Renal cortex interstitium (tissue), 15 donors: ENCODE measurements at places on chromosomes 5 and 9. TPM values are rescaled to one million over a fixed set of nuclear protein-coding genes. Genes with fewer than 3 reads are reported as not detected.

DNA sequence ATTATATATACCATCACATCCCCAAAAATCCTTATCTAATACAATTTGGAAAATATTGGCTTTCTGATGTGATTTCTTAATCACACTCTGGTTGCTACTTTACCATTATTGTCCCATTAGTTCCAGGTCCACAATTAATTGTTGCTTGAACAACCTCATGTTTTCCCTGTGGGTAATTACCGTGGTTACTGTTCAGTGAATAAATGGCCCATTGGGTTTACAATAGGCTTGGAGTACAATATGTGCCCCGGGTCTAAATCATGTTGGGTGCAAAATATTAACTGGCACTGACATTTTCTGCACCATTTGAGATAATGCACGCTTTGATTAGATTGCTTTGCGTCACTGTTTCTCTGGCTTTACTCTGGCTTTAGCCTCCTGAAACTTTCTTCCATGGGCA is 163.7 kb downstream of the GABBR2 start:
- no peak for DNase-seq

- no peak for DNase-seq
Observed at GRCh38 chr9:77927265-77927664, 104.3 kb downstream of the GNAQ start.

DNA sequence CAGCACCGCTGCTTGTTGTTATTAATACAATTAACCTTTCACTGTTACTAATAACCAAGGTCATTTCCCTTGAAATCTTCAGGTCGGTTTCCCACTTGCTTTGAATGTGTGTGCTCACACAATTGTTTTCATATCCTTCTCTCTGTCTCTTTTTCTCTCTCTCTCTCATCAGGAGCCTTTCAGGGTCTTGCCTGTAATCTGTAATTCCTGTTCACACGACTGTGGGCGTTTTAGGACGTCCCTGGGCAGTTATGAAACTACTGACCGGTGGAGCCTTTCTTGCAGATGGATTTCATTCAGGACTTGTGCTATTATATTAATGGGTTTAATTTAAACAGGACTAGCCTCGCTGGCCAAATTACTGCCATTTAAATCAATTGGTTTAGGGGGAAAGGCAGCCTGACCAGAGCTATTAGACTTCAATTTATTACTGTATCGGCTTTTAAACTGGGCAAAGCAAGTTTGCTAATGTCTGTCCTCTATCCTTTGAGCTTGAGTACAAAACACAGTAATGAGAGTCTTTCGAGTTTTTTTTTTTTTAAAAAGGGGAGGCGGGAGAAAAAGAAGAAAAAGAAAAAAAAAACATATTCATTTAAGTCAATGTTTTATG is 316.0 kb upstream of the TLE4 start:
- DNase-seq = no peak

DNA sequence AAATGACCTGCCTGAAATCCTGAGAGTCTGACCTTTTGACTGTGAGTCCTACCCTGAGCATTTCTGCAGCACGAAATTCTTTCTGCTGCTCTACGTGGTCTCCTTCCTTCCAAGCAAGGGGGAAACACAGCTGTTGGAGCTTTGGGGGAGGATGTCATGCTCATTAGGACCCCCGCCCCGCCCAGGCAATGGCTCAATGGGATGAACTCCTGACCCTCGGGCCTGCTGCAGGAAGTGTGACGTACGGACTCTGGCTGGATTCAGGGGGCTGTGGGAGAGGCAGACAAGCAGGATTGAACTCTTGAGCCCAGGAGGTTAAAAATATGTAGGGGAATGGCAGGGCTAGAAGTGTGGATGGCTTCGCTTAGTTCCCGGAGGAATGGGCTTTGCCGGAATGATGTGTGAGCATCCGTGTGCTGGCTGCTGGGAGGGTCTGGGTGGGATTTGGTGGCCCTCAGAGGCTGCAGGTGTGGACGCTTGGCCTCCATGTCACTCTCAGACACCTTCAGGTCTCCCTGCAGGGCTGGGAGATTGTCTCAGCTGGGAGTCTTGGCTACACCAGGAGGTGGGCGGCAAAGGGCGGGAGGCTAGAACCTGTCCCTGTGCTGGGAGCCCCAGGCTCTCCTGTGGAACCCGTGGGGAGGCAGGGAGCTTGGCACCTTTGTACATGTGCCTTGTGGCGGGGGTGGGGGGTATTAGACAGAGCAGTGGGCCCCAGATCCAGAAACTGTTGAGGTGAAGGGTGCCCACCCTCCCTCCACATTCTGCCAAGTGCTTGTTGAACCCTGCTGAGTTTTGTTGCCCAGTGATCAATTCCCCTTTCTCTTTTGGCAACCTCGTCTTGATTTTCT is 26.3 kb downstream of the STC2 start:
- DNase-seq = no peak

GRCh38 chr5:6766604-6767093 is 53.4 kb downstream of the TENT4A start:
- no peak for DNase-seq

PCDHA10 gene
- 0.75 TPM for polyA plus RNA-seq

PHYKPL gene
- 76.9 TPM for polyA plus RNA-seq

- no peak for DNase-seq
Observed at GRCh38 chr5:58940446-58940845, 357.6 kb downstream of the RAB3C start.

GRCh38 chr9:70499621-70500020 is 85.2 kb upstream of the KLF9 start:
- DNase-seq = no peak

PKD2L2 gene
- not detected for polyA plus RNA-seq

DNA sequence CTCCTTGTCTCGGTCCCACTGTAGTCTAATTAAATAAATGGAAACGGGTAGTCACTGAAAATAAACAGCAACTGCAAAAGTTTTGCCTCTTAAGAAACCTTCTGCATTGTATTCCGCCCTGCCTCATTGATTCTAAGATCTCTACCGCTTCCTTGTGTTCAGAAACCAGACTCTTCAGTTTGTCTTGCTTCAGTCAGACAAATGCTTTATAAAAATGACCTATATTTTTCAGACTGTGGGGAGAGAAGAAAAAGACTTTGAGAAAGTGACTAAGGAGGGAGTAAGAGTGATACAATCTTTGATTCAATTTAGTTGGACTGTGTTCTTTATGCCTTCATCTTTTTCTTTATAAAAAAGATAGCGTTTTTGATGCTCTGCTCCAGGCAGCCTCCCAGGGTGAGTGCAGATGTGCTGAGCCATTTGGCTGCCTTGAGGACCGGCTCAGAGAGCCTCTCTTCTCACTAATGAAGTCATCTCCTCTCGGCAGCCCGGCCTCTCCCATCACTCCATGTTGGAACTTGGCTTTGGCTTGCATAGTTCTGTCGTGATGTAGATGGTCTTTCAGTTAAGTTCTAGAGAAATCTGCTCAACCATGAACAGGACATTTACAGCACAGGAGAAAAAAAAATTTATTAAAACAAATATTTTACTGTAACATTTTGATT is 4.0 kb upstream of the VCAN start:
- DNase-seq = no peak

CCL27 gene
- 0.60 TPM for polyA plus RNA-seq

GDNF gene
- polyA plus RNA-seq = 17.3 TPM

GRCh38 chr5:54243483-54244080 is 66.8 kb downstream of the ARL15 start:
- no peak for DNase-seq

DNA sequence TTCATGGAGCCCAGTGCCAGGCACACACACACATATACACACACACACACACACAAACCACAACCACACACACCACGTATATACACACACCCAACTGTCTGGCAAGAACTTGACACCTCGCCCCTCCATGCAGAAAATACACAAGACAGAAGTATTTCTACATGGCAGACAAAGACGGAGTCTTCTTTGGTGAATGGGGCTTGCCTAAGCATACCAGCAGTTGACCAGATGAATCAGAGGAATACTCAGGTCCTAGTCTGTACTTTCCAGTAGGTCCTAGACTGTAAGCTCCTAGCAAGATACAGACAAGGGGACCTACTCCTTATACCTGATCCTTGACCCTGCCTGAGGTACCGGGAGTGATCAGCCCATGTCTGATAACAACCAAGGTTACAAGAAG is 60.1 kb downstream of the SIL1 start:
- no peak for DNase-seq

DNA sequence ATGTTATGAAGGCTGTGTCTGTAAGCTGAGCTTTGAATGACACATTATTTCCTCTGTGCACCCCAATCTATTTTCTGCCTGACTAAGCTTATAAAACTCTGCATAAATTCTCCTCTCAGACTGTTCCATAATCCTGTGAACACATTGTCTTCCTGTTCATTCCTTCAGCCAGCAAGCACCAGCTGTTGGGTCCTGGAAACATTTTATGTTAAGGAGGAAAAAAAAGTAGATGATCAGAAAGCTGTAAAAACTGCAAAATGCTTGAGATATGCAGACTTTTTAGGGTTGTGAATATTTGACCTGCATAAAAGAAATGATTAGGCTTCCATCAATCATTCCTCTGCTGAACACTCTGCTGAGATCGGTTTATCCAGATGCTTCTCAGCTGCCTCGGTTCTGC is 1246.0 kb upstream of the DMAC1 start:
- DNase-seq = peak; percentile 47

DNA sequence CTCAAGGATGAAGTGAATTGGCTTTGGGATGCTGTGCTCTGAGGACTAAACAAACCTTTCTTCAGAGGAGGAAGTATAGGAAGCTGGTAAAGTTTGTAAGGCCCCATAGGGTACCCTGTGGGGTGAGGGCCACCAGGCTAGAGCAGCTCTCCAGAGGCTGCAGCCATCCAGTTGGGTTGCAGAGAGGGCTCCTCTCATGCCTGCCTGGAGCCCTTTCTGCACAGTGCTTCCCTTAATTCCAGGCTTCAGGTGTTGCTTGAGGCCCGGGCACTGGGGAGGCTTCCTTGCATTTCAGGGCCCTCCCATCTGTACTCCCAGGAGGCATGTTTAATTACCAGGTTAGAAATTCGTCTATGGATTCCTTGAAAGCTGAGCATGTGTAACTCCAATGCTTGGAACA is 95.3 kb upstream of the FSTL4 start:
- DNase-seq = no peak

GRCh38 chr5:177367323-177367848 is 9.7 kb downstream of the RGS14 start:
- DNase-seq = no peak

GRCh38 chr9:97741947-97742346 is 44.8 kb upstream of the XPA start:
- DNase-seq = no peak

PRDM12 gene
- polyA plus RNA-seq = not detected

- DNase-seq = no peak
Observed at GRCh38 chr9:4836676-4837075, 43.9 kb downstream of the RCL1 start.

NME5 gene
- polyA plus RNA-seq = 17.6 TPM

ECM2 gene
- polyA plus RNA-seq = 14.1 TPM

DNA sequence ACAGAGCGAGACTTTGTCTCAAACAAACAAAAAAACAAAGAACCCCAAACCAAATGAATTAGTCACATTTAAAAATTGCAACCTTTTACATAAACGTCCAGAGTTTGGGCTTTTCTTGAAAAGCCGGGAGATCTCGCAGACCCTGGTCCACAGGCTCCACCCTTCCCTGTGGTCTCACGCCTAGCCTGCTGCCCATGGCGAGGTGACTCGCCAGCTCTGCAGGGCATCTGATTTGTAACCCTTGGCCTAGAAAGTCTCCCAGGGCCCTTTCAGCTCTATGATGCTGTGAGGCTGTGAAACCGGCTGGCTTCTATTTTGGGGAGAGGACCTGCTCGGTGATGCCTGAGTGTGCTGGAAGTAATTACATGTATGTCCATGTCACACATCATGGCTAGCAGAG is 44.7 kb upstream of the PHYKPL start:
- DNase-seq = no peak
